ENCODE measurements at places on chromosomes 6 and 20.
A peak's percentile ranks its signal among the peaks of the same experiment; 100 is the strongest.

GRCh38 chr20:36604952-36605398 lies 604 bp upstream of the RAB5IF start:
- no peak for DNase-seq

DNA sequence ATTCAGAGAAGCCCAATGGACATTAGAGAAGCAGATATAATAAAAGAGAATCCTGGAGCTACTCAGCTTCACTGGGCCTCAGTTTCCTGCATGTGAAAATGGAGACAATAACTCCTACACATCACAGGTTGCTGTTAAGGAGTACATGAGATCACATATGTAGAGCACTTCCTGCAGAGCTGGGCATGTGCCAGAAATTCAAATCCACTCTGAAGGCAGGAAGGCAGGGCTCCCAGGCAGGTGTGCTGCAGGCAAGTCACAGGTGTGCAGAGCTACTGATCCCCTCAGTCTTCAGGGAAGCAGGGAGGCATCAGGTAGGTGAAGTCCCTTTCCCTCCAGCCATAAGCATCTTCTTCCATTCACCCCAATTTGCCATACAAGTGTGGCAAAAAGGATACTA lies 48.0 kb downstream of the DST start:
- no peak for DNase-seq

- peak; percentile 25 for DNase-seq
Measured at GRCh38 chr20:40741507-40742106, 52.6 kb upstream of the MAFB start.

DNA sequence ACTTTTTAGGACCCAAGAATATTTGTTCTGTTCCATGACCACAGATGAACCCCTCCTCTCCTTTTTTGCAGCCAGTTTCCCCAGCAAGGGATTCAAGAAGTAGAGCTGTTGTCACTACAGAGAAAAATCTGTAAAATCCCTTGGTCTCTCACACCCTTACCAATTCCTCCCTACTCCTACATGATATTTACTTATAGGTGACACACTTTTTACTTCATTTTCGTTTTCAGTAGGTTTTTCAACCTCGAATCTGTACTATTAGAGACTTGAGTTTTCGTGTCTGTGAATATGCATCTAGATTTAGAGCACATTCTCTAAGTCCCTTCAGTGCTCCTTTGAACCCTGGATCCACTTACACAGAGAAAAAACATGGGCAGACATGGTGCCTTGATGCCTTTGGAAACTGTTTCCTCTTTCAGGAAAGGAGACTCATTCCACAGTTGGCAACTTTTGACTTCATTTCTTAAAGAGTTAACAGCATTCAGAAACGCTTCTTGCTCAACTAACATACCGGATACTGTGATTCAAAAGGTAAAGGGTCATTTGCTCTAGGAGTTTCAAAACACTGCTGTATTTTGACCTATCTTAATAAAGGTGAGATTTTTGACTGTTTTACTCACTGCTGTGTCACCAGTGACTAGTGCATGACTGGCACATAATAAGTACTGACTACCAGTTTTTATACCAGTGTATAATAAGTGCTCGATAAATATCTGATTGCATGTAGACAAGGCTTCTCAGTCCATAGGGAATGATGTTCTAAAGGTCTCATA lies 50.6 kb downstream of the LAMA4 start:
- peak; percentile 100 for DNase-seq

- peak; percentile 54 for DNase-seq
Measured at GRCh38 chr6:129490521-129491255, 219.3 kb downstream of the ARHGAP18 start.

- DNase-seq, result no peak
Measured at GRCh38 chr20:32972181-32973076, 31.8 kb downstream of the SUN5 start.

DNA sequence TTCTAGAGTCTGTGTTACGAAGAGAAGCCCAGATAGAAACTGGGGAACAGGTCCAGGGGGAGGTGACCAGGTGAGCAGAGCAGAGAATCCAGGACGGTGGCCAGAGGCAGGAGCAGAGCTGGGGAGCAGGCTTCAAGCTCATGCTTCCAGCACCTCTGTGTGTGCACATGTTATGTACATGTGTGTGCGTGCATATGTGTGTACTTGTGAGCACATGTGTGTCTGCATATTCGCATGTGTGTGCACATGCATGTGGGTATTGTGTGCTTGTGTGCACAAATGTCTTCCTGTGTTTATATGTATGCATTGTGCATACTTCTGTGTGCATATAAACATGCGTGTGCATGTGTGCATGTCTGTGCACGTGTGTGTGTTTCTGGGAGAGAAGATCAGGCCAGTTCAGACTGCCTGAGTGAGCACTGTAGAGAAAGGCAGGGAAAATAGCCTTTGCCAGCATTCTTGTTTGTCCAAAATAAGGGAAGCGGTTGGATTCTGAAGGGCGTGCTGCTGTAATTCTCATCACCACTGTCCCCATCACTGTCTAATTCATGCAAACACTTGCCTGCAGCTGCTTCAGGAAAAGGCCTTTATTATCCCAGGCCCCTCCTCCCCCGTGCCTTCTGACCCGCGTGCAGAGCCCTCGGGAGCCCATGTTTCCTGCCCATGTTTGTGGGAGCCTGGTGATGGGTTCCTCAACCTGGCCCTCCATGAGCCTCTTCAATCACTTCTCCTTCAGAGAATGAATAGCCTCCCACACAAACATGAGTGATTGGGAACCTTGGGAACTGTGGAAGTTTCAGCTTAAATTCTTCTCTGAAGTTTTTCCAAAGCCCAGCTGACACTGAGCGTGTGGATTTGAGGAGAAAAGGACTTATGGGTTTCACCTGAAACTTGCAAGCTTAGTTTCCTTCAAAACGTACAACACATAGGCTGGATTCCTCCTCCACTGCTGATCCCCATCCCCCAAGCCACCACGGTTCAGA lies 161.7 kb upstream of the AFDN start:
- no peak for DNase-seq

DNA sequence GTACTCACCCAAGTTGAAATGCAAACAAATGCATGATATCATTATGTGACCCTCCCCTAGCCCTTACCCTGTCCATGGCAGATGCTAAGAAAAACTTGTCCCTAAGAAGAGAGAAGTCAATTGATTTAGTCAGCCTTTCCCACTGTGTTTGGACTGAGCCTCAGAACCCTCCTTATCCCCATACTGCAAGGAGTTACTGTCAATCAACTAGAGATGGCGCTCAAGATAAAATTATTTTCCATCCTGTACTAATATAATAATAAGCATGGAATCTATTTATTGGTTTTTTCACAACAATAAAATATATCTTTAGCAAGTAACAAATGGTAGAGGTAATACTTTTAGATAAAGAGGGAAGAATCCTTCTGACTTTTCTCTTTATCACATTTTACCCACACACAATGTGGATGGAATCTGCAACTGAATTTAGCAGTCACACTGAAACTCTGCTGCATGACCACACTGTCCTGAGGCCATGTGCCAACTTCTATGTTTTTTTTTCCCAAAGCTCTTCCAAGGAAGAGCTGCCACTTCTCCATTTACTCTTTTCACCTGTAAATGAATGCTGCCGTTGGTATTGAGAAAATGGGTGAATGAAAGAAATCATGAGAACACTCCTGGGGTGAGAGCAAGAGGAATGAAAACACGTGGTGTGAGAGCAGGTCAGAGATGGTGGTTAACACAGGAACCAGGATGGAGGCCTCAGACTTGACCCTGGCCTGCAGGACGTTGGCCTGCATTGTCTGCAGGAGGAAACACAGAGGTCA lies 10.5 kb downstream of the NT5E start:
- DNase-seq, result no peak

- DNase-seq, result no peak
Measured at GRCh38 chr6:52566201-52566600, 10.7 kb downstream of the TRAM2 start.

DNA sequence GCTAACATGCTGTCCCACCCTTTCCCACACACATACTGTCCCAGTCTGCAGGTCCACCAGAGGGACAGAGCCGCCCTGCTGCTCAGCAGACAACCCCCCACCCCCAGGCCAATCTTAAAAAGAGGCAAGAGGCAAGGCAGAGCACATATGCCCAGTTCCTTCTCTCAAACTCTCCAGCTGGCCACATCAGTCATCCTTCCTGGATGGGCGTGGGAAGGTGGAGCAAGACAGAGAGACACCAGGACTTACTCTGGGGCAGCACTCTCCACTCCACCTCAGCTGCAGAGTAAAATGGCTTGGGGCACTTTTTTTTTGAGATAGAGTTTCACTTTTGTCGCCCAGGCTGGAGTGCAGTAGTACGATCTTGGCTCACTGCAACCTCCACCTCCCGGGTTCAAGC lies 10.8 kb downstream of the MOCS3 start:
- no peak for DNase-seq

GRCh38 chr6:703552-703951 lies 10.6 kb upstream of the EXOC2 start:
- DNase-seq, result no peak

DNA sequence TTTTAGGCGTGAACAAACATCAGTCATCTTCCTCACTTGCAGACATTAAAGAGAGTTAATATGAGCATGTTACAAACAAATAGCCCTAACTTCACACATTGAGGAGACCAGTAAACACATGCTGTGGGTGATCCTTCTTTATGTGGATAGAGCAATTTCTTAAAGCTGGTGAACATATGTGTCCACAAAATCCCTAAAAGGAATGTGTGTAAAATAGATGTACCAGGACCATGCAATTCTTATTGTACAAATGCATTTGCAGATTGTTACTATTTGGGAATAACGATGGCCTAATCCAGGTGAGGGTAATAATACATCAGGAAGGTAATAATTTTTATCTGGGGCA lies 228.9 kb downstream of the ALDH8A1 start:
- no peak for DNase-seq

DNA sequence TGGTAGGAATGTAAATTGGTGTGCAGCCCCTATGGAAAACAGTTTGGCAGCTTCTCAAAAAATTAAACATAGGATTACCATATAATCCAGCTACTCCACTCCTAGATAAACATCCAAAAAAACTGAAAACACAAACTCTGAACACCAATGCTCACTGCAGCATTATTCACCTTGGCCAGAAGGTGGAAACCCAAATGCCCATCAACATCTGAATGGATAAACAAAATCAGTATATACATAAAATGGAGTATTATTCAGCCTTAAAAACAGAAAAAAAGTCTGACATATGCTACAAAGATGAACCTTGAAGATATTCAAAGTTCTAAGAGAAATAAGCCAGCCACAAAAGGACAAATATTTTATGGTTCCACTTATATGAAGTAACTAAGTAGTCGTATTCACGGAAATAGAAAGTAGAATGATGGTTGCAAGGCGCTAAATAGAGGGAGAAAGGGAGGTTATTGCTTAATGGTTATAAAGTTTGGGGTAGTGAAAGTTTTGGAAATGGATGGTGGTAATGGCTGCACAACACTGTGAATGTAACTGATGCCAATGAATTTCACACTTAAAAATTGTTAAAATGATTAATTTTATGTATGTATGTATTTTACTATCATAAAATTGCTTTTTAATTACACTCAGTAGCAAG lies 4.0 kb downstream of the PHF10 start:
- no peak for DNase-seq

GRCh38 chr6:134122775-134123174 lies 70.4 kb upstream of the SLC2A12 start:
- DNase-seq, result no peak

DNA sequence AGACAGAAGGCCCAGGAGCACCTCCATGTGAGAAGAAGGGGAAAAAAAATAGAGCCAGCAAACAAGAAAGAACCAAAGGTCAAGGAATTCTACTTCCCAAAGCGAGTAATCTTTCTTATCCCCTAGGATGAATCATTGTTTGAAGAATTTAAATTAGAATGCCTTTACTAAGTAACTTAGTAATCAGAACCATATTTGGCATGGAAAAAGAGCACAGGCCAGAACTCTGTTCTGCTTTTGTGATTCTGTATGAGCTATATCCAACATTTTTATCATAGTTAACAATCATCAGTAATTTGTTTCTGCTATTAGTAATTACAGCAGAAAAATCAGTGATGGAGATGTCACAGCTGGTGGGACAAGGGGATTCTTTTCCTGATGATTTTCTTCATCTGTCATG lies 228.8 kb upstream of the FAM83B start:
- no peak for DNase-seq

GRCh38 chr20:36544134-36545018 lies 3.1 kb downstream of the MYL9 start:
- DNase-seq, result no peak

DNA sequence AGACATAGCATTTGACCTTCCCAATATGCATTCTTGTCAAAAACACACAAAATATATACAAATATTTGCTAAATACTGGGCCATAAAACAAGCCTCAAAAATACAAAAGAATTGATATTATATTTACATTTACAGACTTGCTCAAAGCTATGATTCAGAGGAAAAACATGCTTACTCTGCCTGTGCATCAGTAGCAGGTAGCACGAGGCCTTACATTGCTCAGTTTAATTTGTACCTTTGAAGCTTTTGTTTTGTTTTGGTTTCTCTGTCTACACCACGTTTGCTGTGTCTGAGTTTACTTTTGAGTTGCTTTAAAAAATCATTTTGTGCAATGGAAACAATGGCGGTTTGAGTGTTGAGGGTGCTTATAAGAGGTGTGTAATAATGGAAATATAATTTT lies 99.3 kb downstream of the PHF3 start:
- DNase-seq, result no peak

DNA sequence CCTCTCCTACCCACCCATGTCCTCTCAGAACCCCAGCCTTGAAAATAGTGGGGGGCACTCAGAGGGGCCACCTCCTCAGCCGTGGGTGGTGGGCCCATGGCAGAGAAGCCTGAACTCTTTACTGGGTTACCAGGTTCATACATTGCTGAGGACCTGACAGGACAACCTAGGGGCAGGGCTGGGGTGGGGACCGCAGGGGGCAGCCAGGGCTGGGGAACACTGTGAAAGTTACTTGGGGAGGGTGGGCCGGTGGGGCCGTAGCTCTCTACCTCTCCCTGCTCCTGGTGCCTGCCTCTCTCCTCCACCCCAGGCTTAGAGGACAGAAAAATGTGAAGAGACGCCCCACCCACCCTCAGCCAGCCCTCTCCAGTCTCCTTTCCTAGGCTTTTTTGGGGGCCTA lies 15.4 kb downstream of the MDFI start:
- no peak for DNase-seq

GRCh38 chr6:72149715-72150114 lies 263.4 kb downstream of the RIMS1 start:
- DNase-seq, result no peak

DNA sequence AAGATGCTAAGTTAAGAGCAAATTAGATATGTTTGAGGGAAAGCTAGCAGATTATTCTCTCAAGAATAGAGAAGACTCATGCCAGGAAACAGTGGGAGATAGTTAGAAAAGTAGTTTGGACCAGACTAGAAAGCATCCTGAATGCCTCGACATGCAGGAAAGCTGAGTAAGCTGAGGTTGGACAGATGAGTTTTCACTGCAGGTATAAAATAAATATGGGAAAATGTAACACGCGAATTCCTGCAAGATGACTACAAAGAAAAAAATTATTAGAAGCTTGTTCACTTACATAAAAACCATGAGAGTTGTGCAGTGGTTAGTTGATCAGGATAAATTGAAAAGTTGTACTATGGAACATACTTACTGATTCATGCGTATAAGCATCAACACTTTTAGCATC lies 484.2 kb upstream of the MANEA start:
- no peak for DNase-seq
